ENCODE measurements at places on chromosomes 16 and 17.
A peak's percentile ranks its signal among the peaks of the same experiment; 100 is the strongest.

DNA sequence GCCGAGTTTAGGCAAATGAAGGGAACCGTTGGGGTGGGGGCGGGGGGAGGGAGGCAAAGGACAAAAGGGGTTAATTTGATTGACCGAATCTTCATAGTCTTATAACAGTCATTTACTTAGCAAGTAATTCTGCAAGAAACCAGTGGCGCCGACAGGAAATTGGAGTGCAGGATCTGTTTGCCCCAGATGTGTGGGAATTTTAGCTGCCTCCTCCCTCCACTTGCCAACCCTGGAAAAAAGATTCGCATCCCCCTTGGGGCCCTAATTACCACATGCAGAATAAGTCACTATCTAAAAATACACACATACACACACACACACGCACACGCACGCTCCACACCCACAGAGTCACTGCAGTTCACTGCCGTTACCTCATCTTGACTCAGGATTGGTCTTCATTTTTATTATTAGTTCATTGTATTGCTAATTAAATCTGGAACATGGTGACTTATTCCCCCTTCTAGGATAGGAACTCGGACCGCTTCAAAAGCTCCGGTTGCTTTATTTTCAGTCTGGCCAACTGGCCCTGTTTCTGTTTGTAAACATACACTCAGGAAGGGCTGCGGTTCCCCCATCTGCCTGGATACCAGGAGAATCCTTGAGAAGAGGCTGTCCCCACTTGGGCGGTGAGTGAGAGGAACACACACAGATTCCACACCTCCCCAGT lies 241.6 kb upstream of the SALL1 start:
- no peak for DNase-seq

DNA sequence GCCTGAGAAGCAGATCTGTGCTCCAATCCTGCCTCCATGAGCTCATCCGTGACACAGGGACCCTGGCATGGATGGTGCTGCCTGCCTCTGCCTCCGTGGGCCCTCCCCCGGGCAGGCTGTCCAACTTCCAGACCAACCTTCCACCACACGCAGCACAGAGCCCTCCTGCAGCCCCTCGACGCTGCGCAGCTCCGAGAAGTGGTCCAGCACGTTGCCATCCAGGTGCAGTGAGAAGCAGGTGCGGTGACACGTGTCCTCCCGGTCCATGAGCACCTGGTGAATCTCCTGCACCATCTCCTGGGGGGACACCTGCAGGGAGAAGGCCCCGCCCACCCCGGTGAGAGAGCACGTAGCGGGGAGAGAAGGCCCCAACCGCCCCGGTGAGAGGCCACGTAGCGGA lies 8.4 kb downstream of the CLUH start:
- peak; percentile 12 for DNase-seq

GRCh38 chr16:2817340-2818271 lies 569 bp downstream of the PRSS21 start:
- DNase-seq: no peak

GRCh38 chr17:57033296-57033695 lies 51.8 kb upstream of the AKAP1 start:
- DNase-seq: no peak

GRCh38 chr17:8294361-8294760 lies 839 bp downstream of the SLC25A35 start:
- DNase-seq: no peak

GRCh38 chr17:29154516-29155226 lies 25.5 kb downstream of the MYO18A start:
- DNase-seq: no peak

DNA sequence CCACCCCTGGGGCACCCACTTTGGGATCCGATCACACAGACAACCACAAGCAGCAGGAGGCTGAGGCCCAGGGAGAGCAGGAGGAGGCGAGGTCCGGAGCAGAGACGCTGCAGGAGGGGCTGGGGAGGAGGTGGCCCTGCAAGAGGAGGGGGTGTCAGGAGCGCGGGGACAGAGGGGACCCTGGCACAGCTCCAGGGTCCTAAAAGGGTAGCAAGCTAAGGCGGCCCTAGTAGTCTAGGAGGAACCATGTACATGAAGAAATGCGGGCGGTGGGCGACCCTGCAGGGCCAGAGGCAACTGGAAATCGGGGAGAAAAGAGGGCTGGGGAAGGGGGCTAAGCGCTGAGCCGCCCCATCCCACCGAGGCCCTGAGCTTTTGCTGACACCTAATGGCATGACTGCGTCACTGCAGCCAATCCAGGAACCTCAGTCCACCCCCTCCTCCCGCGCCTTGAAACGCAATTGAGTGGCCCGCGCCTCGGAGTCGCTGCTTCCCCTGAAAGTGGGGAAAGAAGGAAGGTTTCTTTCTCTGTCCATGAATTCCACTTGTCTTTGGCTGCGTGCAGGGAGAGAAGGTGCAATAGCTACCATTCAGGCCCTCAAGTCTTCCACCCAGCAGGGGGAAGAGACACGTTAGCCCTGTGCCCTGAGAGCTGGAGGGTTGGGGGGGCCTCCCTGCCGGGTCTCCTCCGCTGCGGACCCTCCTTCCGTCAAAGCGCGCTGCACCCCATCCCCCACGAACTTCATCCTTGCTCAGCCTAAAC lies 1.8 kb downstream of the ASGR1 start:
- peak; percentile 66 for DNase-seq

Measured in uterus (tissue), 4 donors.